CD4-positive, alpha-beta T cell treated with Interleukin-12 subunit alpha and Interleukin-12 subunit beta, for 1 hour (primary cell): ENCODE measurements at places on chromosomes 1 and 21.
A peak's percentile ranks its signal among the peaks of the same experiment; 100 is the strongest.

GRCh38 chr1:244089561-244089960 is 38.5 kb downstream of the ZBTB18 start:
- no peak for DNase-seq

DNA sequence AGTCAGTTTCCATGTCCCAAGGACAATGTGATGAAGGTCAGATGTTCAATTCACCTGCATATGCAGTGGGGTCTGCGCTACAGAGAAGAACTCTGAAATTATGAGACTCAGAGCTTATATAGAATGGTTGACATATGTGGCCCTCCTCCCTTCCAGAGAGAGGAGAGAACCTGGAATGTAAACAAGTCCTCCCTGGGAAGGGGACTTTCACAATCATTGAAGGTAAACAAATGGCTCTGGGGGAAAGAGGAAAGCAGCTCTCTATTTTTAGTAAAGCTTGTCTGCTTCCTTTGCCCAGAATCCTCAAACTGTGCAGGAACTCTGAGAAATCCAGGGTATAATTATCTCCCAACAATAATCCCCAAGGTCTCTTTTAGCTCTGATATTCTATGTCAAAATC is 9.8 kb downstream of the OVGP1 start:
- DNase-seq: no peak

- DNase-seq: no peak
Observed at GRCh38 chr1:42949312-42950115, 9.2 kb downstream of the SLC2A1 start.

DNA sequence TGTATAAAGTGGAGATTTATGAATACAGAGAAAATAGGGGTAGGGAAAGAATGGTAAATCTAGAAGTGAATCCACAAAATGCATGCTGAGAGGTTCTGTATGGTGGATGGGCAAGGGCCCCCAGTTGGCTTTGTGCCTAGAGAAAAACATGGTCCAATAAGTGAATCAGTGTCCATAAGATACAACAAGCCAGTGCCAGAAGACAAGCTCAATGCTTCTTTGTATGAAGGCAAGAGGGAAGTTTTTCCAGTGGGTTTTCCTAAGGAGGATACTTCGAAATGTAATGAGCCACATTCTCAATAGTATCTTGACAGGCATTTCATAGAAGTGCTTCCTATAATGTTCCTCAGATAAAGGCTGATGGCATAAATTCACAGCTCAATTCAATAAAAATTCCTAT is 169.4 kb upstream of the HMCN1 start:
- DNase-seq: no peak

- no peak for DNase-seq
Observed at GRCh38 chr1:155106862-155107261, 20.8 kb upstream of the EFNA1 start.

GRCh38 chr1:227774051-227774731 is 39.0 kb downstream of the SNAP47 start:
- peak; percentile 42 for DNase-seq

DNA sequence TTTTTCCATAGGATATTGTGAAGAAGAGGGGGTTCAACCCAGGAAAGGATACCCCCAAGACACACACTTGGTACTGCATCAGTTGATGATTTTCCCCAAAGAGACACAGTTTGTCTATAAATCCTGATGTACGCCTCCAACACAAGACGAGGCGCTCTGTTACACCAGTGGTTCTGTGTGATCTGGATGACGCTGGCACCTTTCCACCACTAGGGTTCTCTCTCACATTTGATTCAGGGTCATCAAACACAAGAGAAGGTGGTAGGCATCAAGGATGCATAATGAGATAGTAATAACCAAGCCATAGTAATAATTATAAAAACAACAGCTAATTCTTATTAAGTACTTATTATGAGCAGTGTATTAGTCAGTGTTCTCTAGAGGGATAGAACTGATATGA is 508.8 kb upstream of the ZP4 start:
- DNase-seq: no peak

- no peak for DNase-seq
Observed at GRCh38 chr1:20124456-20125057, 5.2 kb upstream of the PLA2G2D start.

DNA sequence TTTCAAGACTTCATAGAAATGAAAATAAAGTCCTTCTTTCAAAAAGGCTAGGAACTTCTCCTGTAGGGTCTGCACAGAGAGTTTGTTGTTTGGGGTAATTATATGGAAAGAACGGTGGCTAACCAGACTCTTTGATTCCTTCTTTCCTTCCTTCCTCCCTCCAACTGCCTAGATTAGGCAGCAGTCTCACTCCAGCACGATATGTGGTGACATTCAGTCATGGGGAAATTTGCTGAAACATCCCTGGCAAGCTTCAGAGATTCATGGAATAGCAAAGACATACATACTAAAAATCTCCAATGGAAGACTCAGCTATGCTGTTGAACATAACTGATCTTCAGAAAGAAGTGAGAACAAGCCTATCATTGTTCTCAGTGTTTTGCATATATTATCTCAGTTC is 4.3 kb downstream of the NTMT2 start:
- no peak for DNase-seq

DNA sequence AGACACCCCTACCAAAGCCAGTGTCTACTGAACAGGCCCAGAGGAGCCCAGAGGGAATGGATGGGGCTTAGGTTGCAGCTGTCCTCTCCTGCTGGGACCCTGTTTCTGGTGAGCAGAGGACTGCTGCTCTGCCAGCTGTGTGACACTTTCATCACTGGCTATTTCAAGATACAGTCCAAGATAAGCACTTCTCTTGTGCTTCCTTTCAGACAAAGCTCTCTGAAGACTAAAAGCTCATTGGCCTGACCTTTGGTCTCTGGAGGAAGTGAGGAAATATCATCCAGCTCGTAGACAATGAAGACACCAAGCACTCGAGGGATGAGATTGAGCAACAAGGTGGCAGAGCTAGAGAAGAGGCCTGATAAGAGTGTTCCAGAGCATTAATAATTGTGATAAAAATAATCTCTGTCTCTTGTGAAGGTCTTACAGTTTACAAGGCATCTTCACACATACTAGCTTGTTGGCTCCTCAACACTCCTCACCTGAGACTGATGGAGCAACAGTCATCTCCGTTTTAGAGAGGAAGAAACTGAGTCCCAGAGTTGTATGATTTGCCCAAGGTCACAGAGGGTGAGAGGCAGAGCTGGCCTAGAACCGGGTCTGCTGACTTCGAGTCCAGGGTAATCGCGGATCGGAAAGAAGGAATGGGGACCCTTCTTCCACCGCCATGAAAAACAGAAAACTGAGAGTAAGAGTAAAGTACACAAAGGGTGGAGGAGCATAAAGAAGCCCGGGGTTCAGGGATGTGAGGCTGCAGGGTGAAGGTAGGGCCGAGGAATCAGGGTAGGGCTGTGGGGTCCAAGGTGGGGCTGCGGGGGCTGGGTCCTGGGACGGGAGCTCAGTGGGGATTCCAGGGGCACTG is 666 bp downstream of the PAFAH2 start:
- DNase-seq: peak; percentile 29

DNA sequence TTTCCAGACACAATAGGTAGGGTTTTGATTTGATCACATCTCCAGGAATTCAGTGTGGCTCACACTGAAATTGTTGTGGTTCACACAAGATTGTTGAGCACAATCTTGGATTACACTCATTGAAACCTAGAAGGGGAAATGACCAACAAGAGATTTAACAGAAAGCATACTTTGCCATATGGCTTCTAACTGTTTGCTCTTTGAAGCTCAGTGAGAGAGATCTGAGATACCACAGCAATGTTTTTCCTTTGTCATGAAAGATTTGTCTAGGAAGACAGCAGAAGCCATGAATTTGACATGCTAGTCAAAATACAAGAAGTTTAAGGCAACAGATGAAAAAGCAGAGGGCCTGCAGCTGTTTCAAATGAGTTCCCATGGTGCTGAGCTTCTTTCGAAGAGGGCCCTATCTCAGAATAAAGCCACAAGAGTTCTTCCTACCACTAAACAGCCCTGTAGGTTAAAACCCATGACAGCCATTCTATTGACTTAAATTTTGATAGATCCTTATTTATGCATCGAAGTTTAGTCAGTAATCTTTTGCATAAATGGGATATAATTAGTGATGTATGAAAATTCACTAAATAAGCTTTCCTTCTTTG is 650.4 kb downstream of the LTN1 start:
- no peak for DNase-seq

DNA sequence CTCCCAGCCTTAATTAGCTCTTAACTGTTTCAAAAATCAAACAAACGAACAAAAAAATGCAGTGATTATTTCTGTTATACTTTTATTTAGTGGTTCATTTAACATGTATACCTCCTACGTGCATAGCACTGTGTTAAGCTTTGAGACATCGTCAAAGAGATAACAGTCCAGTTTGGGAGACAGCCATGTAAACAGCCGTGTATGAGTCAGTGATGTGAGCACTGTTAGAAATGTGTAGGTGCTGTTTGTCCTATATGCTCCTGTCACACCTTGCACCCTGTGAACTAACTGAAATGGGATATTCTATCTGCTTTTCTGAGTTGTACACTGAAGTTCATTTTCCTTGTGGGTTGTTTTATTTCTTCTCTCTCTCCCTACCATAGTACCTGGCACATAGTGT is 109.7 kb upstream of the CACYBP start:
- DNase-seq: no peak

GRCh38 chr1:117967881-117968280 is 38.3 kb downstream of the WDR3 start:
- no peak for DNase-seq

GRCh38 chr1:38586993-38587646 is 272.5 kb downstream of the RRAGC start:
- peak; percentile 42 for DNase-seq
